Activated CD4-positive, CD25-positive, alpha-beta regulatory T cell treated with anti-CD3 and anti-CD28 coated beads, Interleukin-2, amount 50 U/mL, for 72 hours (primary cell): ENCODE measurements at places on chromosomes 2 and 18.

GRCh38 chr2:198890490-198890889 is 567.2 kb downstream of the SATB2 start:
- DNase-seq: no peak

- no peak for DNase-seq
Observed at GRCh38 chr2:238476258-238476657, 49.5 kb downstream of the ASB1 start.

GRCh38 chr2:132896073-132896472 is 226.1 kb upstream of the LYPD1 start:
- no peak for DNase-seq

DNA sequence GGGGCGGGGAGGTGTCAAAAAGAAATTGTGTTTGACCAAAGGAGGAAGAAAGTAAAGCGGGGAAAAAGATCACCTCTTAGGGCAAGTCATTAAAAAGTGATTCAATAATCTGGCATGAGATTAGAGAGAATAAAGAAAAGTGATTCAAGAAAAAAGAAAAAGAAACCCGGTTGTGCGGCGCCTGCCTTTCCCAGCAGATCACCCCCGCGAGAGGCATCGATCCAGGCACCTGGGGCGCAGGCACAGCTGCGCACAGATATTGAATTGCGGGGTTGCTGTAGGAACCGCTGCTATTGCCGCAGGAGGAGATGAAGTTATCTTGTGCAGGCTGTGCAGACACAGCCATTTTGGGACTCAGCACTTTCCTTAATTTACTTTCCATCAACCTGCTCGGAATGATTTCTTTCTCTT is 71.2 kb downstream of the PLB1 start:
- DNase-seq: no peak

DNA sequence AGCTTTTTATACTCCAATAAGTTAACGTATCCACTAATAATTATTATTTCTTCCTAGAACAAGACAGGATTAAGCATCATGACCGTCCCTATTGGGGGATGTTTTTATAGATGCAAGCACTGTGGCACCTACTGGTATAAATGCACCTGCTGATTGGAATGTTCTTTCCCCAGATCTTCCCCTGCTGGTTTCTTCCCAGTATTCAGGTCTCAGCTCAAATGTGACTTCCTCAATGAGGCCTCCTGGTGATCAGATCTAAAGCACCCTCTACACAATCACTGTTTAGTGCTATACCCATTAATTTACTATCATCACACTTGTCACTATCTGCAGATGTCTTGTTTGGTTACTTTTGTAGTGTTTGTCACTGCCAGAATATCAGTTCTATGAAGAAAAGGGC is 3.9 kb upstream of the TYMS start:
- no peak for DNase-seq

GRCh38 chr2:7574385-7574784 is 657.2 kb downstream of the RNF144A start:
- no peak for DNase-seq

- no peak for DNase-seq
Observed at GRCh38 chr2:201363857-201364560, 6.9 kb upstream of the FLACC1 start.

DNA sequence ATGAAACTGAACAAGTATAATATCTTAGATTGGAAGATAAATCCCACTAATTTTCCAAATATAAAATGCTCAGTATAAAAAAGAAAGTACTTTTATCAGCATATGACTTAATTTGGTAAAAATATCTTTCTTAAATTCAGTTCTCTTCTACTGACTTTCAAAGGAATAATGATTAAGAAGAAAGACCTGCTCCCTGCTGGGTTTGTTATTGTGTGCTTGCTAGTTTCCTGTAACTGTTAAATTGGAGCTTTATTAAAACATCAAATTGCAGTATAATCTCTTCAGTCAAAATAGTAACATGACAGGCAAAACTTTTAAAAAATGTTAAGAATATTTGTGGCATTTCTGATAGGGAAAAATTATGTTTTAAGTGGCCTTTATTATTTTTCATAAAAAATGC is 1317.4 kb upstream of the CDH2 start:
- no peak for DNase-seq

GRCh38 chr18:23710068-23710527 is 20.8 kb downstream of the LAMA3 start:
- no peak for DNase-seq

DNA sequence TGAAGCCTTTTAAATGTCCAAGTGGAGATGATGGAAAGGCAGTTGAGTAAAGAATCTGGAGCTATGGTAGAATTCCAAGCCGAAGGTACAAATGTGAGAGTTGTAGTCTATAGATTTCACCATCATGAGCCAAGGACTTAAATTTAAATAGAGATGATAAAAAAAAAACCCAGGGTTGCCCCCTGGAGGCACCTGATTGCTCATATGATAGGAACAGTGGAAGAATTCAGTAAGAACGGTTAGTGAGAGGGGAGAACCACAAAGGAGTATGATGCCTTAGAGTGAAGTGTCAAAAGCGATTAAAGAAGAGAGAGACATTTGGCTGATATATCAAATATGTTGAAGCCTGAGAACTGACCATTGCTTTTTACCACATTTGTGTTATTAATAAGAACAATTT is 11.9 kb downstream of the NYAP2 start:
- DNase-seq: no peak

GRCh38 chr2:97907369-97908100 is 88.2 kb downstream of the TMEM131 start:
- no peak for DNase-seq

GRCh38 chr2:58629545-58630119 is 388.5 kb upstream of the FANCL start:
- DNase-seq: no peak

- no peak for DNase-seq
Observed at GRCh38 chr2:40178971-40179370, 272.9 kb downstream of the SLC8A1 start.

GRCh38 chr18:74989134-74989533 is 219.8 kb downstream of the PTGR3 start:
- DNase-seq: no peak

DNA sequence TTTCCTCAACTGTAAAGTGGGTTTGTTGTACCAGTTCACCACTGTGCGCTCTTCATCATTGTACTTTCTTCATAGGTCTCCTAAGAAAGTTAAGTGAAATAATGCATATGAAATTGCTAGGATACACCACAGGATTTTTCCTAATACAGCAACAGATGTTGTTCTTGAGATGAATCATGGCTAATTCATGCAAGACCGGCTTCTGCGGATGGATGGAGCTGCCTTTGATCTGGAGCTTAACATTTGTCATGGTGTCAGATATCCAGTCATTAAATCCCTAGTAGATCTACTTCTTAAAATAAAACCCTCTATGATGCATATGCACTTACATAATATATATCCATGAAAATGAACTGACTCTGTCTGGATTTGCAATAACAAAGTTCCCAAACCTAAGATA is 114.1 kb downstream of the COL6A3 start:
- no peak for DNase-seq

- DNase-seq: no peak
Observed at GRCh38 chr2:152284398-152284797, 50.6 kb upstream of the FMNL2 start.

- DNase-seq: no peak
Observed at GRCh38 chr2:20667531-20668401, 822 bp downstream of the GDF7 start.

- no peak for DNase-seq
Observed at GRCh38 chr2:3201281-3201680, 176.3 kb downstream of the EIPR1 start.

- no peak for DNase-seq
Observed at GRCh38 chr18:12470382-12471075, 62.8 kb downstream of the PRELID3A start.

DNA sequence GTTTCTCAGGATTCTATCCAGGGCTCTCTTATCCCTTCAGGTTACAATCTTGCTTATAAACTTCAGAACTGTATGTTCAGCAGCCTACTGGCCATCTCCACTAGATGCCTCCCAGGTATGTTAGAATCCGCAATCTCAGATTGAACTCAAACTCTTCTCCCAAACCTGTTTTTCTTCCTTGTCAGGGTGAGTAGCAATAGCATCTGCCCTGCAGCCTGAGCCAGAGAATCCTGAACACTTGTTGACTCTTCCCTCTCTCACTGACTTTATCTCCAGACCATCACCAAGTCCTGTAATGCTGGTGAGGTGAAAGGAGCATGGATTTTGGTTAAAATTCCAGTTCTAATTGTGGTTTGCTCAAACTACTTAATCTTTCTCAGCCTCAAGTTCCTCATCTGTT is 82.6 kb upstream of the ALPP start:
- DNase-seq: no peak

- DNase-seq: peak; percentile 53
Observed at GRCh38 chr2:224778474-224778877, 62.3 kb upstream of the CCDC195 start.

DNA sequence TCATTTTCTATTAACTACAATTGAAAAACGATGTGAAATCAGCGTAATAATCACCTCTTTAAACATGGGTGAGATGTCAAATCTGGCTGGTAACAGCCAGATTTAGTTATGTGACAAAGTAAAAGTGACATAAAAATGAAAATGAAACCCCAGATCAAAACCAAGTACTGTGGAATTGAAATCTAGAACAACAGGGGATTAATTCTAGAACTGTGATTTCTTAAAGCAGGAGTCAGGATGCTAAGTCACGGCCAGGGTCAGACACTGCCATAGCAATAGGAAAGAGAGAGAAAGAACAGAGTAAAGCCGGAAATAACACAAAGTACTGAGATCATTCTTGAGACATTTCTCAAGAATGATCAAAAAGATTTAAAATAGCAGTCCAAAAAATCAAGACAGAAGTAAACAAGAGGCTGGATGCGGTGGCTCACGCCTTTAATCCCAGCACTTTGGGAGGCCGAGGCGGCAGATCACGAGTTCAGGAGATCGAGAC is 1183.7 kb upstream of the NXPH2 start:
- DNase-seq: no peak

DNA sequence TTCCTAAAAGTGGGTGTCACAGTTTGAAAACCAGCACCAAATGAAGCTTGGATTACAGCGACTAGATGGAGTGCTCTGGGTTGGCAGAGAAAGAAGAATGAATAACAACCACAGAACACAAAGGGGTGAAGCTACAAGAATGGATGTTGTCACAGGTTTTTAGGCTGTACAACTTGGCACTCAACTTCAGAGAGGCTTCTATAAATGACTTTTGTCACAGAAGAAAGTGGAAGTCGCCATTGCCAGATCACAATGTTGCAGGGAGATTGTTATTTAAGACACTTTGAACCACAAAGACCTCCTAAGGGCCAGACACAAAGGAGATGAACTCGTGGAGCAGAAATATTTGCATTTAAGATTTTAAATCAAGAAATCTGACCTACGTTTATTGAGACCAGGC is 354.2 kb downstream of the CDH7 start:
- no peak for DNase-seq

- no peak for DNase-seq
Observed at GRCh38 chr2:64007924-64008323, 11.3 kb downstream of the VPS54 start.

DNA sequence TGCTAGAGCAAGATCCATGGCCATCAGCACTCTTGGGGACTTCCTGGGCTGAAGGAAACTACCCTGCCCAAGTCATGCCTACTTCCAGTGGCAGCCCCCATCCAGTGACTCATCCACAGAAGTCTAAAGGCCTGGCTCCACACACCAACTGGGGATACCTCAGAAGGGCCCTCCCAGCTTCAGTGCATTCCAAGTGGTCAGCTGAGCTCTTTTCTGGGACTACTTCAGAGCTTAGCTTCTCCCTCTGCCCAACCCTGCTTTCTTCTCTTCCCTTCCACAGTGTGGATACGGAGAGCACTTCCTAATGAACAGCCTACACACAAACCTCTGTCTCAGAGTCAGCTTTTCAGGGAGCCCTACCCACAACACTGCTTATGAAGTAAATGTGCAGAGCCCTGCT is 66.5 kb downstream of the CLHC1 start:
- no peak for DNase-seq

DNA sequence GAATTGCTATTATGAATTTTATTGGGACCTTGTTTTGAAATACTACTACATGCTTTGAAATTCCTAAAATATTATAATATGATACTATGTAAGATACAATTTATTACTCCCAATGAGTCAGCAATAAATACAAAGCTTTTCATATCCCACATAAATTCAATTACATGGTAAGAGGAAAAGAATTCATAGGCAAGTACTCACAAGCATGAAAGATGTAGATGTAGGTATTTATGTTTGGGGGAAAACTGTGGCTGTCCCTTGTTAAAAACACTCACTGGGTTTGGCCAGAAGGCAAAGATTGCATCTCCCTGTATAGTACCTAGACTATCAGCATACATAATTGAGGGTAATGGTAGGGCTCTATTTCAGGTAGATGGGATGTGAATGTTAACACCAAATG is 90.4 kb downstream of the MBD2 start:
- DNase-seq: no peak

GRCh38 chr2:117232305-117232704 is 582.2 kb upstream of the DDX18 start:
- no peak for DNase-seq

- no peak for DNase-seq
Observed at GRCh38 chr2:132782176-132782783, 112.3 kb upstream of the LYPD1 start.

DNA sequence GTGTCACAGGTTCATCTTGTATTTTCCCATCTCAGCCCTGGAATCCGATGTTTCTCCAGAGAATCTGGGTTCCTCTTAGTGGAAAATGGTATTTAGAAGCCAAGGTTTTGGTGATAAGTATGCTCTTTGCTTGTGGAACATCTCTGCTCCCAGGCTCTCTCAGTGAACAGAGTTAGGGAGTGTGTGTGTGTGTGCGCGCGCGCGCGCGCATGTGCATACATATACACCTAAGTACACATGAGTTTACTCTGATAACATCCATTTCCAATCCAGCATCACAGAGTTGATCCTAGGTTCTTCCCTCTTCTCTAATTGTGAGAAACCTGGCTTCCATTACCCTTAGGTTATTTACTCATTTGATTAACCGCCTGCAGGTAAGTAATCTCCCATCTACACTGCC is 41.7 kb downstream of the ABCG8 start:
- DNase-seq: no peak

DNA sequence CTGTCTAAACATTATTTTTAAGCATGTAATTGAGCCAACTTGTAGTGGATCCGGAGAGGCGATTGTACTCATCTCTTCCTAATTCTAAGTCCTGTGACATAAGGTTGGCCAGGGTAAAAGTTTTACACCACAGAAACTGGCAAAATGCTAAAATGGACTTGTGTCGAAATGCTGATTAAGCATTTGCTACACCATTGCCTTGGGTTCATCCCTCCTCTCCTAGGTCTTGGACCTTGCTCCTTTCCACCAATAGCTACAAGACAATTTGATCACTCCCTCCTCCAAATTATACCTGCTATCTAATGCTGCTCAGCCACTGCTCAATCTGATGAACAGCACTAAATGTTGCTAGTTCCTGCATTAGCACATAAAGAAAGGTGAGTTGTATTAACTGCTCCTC is 132.7 kb upstream of the EPC2 start:
- no peak for DNase-seq

GRCh38 chr2:40625849-40626248 is 174.0 kb upstream of the SLC8A1 start:
- no peak for DNase-seq

GRCh38 chr2:18186816-18187613 is 308.5 kb downstream of the KCNS3 start:
- no peak for DNase-seq
